Heart right ventricle (tissue), 16 donors: ENCODE measurements at places on chromosomes 7 and 10. TPM values are rescaled to one million over a fixed set of nuclear protein-coding genes. Genes with fewer than 3 reads are reported as not detected.

KLF14 gene
- not detected for total RNA-seq

DNA sequence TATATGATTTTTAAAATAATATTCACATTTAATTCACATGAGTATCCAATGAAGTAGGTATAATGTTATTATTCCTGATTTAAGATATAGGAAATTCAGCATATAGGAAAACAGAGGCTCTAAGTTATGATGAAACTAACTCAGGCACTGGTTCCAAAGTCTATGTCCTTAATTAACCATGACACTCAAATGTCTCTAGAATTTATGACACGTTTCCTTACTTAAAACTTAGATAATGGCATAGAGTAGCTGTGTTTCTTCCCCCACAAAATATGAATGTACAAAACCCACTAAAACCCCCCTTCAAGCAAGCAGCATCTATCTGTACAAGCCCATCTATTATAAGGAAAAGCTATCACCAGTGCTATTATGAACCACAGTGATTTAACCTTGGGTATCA lies 72.9 kb upstream of the CDK1 start:
- DNase-seq = no peak

DNA sequence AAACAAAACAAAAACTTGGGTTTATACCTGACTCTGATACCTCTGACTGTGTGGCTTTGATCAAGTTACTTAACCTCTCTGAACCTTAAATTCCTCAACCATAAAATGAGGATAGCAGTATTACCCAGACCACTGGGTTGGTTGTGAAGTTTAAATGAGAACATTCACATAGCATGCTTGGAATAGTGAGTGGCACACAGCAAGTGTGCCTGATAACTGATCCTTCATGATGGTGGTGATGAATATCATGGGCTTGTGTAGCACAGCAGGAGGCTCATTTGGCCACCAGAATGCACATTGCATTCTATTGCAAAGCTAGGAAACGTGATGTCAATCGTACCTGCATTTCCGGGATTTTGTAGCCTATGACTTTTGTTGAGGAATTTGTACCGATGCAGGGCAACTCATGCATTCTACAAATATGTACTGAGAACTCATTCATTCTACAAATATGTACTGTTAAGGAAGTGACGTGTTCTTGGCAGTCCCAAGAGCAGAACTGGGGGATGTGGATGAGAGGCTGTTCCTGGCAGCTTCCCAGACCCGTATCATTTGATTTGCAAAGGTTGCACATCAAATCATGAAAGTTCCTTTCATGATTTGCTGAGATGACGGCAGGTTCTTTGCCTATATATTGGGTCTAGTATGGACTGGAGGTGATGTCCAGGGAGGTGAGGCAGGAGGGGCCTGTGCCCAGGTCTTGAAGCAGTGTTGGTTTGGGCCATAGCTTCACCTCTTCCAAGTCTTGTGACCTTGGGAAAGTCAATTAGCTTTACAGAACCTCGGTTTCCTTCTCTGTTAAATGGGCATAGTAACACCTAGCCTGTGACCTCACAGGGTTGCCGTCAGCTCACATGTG lies 94.6 kb upstream of the SMNDC1 start:
- DNase-seq = peak; percentile 47

MMRN2 gene
- total RNA-seq = 43.2 TPM
